ENCODE measurements at places on chromosomes 11 and 22. TPM values are rescaled to one million over a fixed set of nuclear protein-coding genes. Genes with fewer than 3 reads are reported as not detected.

The FXYD6 gene
- total RNA-seq: 16.8 TPM

The APOA1 gene
- 1.0 TPM for total RNA-seq

- no peak for DNase-seq
Observed at GRCh38 chr11:33273656-33274055, 16.5 kb downstream of the HIPK3 start.

GRCh38 chr22:46409631-46410210 lies 74.2 kb downstream of the TRMU start:
- no peak for DNase-seq

DNA sequence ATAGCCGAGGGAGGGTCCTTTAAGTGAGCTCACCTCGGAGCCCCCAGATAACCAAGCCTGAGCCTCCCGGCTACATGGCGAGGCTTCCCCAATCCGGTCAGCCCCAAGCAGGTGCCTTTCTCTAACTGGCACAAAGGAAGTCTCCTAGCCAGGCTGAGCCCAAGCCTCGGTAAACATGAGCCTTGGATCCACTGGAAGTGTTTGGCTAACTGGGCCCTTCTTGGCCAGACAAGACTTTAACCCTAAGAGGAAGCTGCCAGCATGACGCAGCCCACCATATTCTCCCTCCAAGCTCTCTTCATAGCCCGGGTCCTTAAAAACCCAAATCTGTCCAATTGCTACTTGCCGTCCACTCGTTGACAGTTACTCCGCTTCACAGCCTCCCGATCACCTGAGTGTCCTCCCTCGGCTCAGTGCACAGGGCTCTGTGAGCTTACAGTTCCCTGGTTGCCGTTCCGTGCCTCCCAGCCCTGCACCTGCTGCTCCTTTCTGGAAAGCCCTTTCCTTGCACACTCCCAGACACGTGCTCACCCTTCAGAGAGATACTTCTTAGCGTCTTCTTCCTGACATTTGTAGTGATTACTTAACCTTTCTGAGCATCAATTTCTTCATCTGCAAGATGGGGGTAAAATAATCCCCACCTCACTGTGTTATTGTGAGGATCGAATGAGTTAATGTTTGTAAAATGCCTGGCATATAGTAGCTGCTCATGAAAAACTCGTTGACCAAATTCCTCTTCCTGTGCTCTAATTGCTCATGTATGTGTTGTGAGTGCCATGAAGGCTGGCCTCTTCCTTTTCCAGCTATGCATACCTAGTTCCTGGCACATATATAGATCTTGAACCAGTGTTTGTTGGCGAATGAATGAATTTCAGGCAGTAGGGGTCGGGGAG lies 25.6 kb downstream of the TXN2 start:
- peak; percentile 55 for DNase-seq

The SCGB1C1 gene
- not detected for total RNA-seq

DNA sequence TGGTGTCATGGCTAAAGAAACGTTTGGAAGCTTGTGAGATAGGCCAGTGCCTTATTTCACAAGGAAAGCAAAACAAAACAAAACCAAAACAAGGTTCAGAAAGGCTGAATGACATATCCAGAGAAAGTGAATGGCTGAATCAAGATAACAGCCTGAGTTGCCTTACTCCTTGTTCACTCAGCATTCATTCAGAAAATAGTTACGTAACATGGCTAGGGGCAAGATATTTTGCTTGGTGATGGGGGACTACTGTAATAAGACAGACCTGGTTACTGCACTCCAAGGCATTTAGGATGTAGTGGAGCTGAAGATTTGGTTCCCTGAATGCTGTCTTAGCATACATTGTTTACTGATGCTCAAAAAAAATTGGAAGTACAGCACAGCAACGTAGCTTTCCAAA lies 47.7 kb downstream of the C11orf91 start:
- DNase-seq: no peak

GRCh38 chr11:83427943-83428342 lies 141.8 kb upstream of the CCDC90B start:
- no peak for DNase-seq

GRCh38 chr11:115338476-115338875 lies 165.7 kb downstream of the CADM1 start:
- DNase-seq: no peak

- no peak for DNase-seq
Observed at GRCh38 chr11:65586676-65587075, 8.9 kb downstream of the KCNK7 start.

The HTR3A gene
- 0.33 TPM for total RNA-seq

DNA sequence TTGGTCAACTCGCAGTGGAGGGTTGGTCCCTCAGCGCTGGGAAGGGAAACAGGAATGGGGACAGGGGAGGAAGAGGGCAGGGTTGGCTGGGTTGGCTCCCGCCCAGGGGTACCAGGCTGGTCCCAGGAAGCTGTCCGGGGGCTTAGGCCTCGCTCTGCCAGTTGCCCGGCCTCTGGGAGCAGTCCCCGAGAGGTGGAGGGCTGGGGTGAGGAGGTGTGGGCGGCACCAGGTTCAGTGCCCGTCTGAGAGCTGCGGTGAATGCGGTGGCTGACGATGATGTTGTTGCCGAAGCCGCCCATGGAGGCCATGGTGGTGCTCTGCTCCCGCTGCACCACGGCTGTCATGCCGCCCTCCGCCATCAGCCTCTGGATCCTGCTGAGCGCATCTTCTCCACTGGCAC lies 6.0 kb upstream of the CHRM4 start:
- no peak for DNase-seq

- DNase-seq: no peak
Observed at GRCh38 chr11:90373971-90374370, 151.1 kb upstream of the CHORDC1 start.

GRCh38 chr11:65868076-65868667 lies 4.4 kb downstream of the EFEMP2 start:
- DNase-seq: peak; percentile 16

GRCh38 chr11:108897071-108897481 lies 232.2 kb downstream of the DDX10 start:
- DNase-seq: no peak

GRCh38 chr11:60887556-60887955 lies 18.8 kb downstream of the PRPF19 start:
- DNase-seq: peak; percentile 53

GRCh38 chr11:50192743-50193142 lies 160.1 kb downstream of the OR4C45 start:
- no peak for DNase-seq

DNA sequence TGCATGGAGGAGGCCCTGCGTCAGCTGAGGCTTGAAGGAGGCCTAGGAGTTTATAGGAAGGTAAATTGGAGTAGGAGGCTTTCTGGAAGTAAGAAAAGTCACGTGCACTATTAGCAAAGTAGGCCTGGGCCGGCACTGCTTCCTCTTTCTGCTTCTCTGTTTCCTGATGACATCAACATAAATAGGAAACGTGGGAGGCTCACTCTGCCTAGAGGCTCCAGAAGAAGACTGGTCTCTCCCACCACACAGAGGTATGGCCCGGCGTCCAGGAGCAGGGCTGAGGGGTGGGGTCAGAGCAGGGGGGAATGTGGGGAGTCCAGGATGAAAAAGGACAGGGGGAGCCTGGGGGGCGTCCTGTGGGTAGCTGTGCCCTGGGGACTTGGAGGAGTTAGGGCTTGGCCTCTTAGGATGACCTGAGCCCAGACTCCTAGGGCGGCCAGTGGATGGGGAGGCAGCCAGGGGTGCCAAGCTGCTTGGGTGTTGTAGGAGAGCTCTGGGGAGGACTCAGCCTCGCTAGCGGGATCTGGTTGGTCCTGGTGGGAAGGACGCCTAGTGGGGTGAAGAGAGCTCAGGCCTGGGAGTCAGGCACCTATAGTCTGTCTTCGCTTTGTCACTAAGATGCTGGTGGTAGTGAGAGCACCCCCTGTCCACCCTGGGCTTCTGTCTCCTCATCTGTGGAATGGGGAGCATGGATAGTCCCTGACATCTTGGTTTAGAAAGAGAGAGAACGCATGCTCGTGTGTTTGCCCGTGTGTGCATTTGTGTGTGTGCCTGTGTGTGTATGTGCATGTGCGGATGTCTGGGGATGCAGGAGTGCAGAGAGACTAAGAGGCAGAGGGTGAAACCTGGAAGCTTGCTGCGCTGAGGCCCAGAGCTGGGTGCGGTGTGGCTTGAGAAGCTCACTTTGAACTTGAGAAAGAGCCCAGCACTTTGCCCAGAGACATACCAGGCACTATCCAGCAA lies at the start of gene CSF2RB:
Gene CSF2RB, plus strand, starts transcription at position 202 of the 963 bp plus-strand sequence. CDS start 8,580 bp downstream, outside the sequence.
- peak; percentile 63 for DNase-seq

GRCh38 chr22:38406617-38407016 lies 48.4 kb downstream of the KCNJ4 start:
- no peak for DNase-seq

DNA sequence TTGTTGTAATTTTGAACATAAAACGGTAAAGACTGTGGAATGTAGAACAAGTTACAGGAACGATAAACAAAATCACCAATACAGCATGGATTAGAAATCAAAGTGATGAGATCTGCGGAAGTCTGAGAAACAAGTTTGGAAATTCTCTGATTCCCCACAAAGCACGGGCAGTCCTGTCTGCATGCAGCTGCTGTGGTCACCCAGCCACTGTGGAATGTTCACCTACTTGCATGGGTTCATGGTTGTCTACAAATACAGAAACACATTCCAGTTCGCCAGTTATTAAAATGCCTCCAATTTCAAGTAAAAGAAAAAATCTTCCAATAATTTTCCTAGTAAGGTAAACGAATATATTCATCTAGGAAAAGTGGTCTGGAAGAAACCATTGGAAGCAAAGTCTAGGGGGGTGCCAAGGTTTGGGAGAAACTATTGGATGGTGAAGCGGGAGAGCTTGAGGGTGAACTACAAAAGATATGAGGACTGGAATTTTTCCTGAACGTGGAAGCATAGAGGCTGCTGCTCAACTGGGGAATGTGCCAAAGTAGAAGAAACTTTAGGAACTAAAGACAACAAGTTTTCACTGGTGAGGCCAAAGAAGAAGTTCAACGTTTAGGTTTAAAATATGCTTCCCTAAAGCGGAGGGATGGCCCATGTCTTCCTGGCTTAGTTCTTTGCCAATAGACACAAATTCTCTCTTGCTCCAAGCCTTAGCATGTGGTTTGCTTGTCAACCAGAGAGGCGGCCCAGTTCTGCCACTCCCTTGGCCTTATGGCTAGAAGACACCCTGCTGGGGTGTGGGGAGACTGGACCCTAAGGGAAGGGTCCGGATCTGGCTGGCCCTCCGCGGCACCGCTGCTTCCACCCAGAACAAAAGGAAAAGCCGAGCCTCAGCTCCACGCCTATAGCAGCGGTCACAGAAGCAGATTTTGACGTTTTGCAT lies 70.2 kb downstream of the CTTN start:
- no peak for DNase-seq

GRCh38 chr11:124041254-124041653 lies at the start of gene OR10G7:
OR10G7 (minus strand) TSS chr11:124041325; CDS start chr11:124039001, 2,324 bp downstream.
- no peak for DNase-seq

GRCh38 chr11:65437436-65438227 lies 15.0 kb downstream of the NEAT1 start:
- DNase-seq: no peak

The ZNF215 gene
- 7.3 TPM for total RNA-seq

The TRPM5 gene
- 2.6 TPM for total RNA-seq

- DNase-seq: no peak
Observed at GRCh38 chr11:61046833-61047232, 55.5 kb upstream of the CD5 start.

- DNase-seq: peak; percentile 43
Observed at GRCh38 chr11:9509041-9509440, 48.2 kb downstream of the ZNF143 start.

DNA sequence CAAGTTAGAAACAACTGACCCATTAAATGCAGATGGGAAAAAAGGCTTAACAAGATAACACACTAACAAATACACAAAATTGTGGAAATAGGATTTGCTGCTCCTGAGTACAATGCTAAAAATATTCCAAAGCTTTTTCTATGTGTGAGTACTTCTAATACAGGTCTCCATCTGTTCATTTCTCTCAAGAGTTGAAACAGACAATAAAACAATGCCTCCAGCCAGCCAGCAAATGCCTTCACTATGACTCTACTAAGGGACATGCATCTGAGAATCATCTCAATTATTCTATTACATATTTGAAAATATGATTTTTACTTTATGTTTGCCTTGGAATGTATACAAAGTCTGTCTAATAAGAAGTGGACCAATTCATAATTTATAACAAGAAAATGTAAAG lies 119.0 kb downstream of the CADM1 start:
- no peak for DNase-seq

- no peak for DNase-seq
Observed at GRCh38 chr11:62410972-62411371, 7.9 kb upstream of the SCGB1A1 start.

GRCh38 chr11:57646194-57646798 lies 3.4 kb downstream of the YPEL4 start:
- DNase-seq: no peak

GRCh38 chr22:24175160-24175808 lies 6.0 kb upstream of the SUSD2 start:
- peak; percentile 83 for DNase-seq

DNA sequence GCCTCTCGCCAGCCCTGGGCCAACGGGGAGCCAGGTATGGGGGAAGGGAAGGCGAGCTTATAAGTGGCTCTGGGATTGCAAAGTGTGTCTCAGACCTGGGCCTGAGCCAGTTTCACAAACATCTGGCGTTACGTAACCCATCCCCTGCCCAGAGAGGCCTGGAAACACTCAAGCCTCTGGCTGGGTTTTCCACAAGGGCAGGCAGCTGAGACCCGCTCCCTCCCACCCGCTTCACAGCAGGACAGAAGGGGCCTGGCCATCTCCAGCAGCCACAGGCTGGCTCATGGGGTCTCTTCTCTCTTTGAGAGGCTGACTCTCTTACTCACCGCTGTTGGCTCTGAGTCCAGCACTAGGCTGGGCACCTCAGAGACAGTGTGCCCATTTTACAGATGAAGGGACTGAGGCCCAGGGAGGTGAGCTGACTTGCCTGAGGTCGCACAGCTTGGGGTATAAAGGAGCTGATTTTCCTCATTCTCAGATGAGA lies 44.5 kb downstream of the TRIOBP start:
- peak; percentile 76 for DNase-seq

DNA sequence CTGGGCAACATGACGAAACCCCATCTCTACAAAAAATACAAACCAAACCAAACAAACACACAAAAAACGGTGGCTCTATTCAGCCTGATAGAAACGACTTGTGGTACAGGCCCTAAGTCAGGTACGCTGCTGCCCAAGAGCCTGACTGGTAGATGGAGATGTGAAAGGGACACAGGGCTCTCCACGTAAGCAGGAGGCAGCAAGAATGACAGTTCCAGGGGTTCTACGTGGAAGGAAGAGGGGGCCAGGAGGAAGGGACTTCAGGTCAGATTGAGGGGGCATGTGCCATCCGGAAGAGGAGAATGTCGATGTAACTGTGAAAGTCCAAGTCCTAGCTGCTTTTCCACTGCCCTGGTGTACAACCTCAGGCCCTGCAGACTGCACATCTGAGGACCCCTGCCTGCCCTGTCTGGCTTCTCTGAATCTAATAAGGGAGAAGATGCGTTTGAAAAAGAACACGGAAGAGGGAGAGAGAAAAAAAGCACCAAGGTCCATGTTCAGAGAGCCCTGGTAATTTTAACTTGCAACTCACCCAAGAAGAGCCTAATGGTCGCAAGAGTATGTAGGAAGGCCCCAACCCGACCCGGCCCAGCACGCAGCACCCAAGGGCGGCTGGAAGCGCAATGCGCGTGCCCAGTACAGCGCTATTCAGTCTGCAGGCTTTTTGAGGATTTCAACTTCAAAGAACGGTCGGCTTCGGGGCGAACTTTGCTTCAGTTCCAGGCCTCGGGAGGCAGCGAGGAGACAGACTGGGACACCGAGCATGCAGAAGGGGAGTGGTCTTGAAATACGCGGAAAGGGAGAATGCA lies 909 bp upstream of the ZNRD2 start:
- DNase-seq: peak; percentile 7

- DNase-seq: no peak
Observed at GRCh38 chr11:12160680-12161079, 50.3 kb downstream of the MICAL2 start.

GRCh38 chr11:119995730-119996491 lies 142.0 kb downstream of the TRIM29 start:
- DNase-seq: no peak

The MS4A4E gene
- total RNA-seq: not detected

GRCh38 chr11:45234306-45235006 lies 51.7 kb downstream of the SYT13 start:
- no peak for DNase-seq

All from body of pancreas (tissue), 4 donors.